ENCODE measurements at places on chromosomes 4 and X.

GRCh38 chrX:120145295-120145925, 13.0 kb upstream of the RHOXF2 start:
- DNase-seq: no peak

DNA sequence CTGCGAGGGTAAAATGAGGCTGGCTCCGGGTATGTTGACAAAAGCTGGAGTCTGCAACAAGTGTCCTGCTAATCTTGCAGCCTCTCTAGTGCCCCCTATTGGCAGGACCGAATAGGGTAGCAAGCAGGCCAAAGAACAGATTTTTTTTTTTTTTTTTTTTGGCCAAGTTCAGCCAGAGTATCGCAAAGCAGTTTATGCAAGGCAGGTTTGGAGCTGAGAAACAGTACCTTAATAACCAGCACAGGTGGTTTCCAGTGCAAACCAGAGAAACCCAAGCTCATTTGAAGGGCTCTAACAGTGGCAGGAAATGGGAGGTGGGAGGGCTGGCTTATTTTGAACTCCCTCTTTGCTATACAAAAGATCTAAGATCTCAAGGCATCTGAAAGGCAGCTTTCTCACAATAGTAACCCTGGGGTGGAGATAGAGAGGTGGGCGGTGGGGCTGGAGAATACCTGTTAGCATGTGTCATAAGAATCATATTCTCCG, 38.2 kb upstream of the OCIAD2 start:
- no peak for DNase-seq

DNA sequence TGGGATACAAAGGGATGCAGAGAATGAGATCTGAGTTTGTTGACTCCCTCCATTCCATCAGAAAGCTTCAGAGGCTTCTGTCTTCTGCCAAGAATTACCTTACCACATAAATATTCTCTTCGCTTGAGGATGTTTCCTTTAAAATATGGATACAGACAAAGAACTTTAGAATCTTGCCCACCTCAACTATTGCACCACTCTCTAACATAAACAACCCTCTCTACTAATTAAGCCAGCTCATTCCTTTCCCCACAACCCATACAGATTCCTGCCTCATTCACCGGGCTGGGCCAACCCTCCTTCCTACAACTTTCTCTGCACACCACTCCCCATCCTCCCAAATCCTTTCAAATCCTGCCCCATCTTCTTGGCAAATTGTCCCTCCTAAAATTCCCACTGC, 315.8 kb downstream of the RAB28 start:
- no peak for DNase-seq

GRCh38 chrX:30887721-30888120, 1.3 kb downstream of the TAB3 start:
- DNase-seq: no peak

GRCh38 chrX:18643853-18644252, 28.1 kb downstream of the RS1 start:
- no peak for DNase-seq

- no peak for DNase-seq
These were observed 17.5 kb downstream of the ZNF330 start for GRCh38 chr4:141238186-141238585.

- peak; percentile 74 for DNase-seq
These were observed 1.2 kb downstream of the MSN start for GRCh38 chrX:65668377-65669310.

DNA sequence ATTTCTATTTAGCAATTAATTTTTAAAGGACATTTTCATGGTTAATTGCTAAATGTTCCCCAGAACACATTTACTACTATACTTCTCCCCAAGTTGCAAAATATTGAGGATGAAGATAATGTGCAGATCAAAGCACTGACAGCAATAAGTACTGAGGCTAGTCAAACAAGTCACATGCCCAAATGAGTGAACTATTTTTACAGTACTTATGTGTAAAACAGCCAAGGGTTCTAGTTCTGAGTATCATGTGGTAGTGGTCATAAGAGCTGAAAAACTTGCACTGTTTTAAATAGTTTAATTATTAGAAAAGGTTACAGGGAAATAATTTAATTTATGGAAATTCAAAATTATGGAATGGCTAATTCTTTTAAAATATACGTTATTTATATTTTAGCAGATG, 3.8 kb downstream of the GALNTL6 start:
- DNase-seq: no peak

GRCh38 chr4:6217716-6218381, 17.5 kb upstream of the JAKMIP1 start:
- DNase-seq: no peak

DNA sequence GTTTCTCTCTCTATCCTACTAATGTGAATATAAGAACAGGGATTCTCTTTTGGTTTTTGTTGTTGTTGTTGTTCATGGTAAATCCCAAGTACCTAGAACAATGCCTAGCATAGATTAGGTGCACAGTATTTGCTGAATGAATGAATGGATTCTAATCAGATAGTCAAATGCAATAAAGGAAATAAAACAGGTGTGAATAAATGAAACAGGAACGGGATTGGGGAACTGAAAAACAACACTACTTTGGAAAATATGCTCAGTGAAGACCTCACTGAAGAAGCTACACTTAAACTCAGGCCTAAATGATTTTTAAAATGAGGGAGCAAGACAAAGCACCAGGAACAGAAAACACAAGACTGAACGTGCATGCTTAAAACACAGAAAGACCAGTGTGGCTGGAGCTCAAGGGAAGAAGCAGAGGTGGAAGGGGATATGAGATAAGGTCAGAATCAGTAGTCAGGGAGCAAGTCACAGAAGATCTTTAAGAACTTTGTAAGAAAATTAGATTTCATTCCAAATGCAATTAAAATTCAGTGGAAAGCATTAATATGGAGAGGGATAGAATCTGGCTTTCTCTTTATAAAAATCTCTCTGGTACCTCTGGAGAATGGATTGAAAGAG, 144.7 kb downstream of the ZAR1 start:
- no peak for DNase-seq

- peak; percentile 54 for DNase-seq
These were observed 2582.2 kb downstream of the PCDH7 start for GRCh38 chr4:33302321-33302720.

DNA sequence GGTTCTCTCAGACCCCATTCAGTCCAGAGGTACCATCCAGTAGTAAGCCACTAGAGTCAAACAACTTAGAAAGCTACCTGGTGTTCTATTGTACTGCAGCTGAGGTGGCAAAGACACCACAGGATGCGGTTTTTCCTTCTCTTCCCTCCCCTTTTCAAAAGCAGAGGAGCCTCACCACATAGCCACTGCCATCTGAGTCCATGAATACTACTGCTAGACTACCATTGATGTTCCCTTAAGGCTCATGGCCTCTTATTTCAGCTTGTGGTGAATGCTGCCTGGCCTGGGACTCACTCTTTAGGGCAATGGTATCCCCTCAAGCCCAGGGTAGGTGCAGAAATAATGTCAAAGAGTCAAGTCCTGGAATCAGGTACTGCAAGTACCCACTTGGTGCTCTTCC, 41.8 kb upstream of the KLHL4 start:
- no peak for DNase-seq

- DNase-seq: peak; percentile 92
These were observed 12.9 kb upstream of the BMPR1B start for GRCh38 chr4:94744850-94745249.

DNA sequence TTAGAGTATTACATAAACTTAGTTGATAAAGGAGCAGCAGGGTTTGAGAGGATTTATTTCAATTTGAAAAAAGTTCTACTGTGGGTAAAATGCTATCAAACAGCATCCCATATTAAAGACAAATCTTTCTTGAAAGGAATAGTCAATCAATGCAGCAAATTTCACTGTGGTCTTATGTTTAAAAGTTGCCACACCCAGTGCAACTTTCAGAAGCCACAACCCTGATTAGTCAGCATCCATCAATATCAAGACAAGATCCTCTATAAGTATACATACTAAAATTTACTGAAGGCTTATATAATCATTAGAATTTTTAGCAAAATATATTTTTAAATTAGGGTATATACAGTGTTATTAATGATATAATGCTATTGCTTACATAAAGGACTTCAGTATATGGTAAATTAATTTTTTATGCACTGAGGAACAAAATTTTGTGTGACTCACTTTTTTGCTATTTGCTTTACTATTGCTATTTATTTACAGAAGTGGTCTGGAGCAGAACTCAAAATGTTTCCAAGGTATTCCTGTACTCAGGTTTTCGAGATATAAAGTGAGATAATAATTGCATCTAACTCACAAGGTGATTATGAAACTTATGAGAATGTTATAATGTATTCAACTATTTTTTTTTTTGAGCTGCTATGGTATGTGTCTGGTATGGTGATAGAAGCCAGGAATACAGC, 1127.6 kb downstream of the ADGRL3 start:
- no peak for DNase-seq

- DNase-seq: no peak
These were observed 92.2 kb downstream of the NHSL2 start for GRCh38 chrX:72002875-72003274.

- no peak for DNase-seq
These were observed 202.7 kb downstream of the SPRY1 start for GRCh38 chr4:123599061-123599919.
